ENCODE measurements at places on chromosomes 5 and 9. TPM values are rescaled to one million over a fixed set of nuclear protein-coding genes. Genes with fewer than 3 reads are reported as not detected.

SLC46A2 gene
- total RNA-seq = 0.64 TPM

DNA sequence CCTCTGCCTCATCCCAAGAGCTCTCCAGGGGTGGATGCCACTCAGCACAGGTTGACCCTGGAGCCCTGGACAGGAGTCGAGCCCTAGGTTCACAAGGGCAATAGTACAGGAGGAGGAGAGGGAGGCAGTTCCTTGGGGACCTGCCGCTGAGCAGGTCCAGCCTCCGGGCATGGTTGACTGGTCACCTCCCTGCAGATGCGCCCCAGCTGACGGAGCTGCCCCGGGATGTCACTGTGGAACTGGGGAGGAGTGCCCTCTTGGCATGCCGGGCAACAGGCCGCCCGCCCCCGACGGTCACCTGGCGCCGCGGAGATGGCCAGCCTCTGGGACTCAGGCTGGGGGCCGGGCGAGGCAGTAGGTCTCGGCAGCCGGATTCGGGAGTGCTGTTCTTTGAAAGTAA, 53.7 kb downstream of the HMCN2 start:
- DNase-seq = no peak

DNA sequence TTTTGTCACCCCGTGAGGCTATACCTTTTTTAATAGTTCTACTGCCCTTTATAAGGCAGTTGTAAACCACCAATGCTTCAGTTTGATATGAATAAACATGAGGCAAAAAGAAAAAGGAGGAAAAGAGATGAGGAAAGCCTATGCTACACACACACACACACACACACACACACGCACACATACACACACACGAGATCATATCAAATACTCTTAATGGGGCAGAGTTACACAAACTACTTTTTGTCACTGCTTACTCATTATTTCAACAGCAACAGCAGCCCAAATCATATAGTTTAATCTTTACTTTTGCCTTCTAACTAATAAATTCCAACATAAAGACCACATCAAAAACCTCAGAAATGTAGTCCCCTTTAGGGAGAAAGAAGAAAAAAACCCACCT, 116.8 kb upstream of the PAM start:
- DNase-seq = no peak

DNA sequence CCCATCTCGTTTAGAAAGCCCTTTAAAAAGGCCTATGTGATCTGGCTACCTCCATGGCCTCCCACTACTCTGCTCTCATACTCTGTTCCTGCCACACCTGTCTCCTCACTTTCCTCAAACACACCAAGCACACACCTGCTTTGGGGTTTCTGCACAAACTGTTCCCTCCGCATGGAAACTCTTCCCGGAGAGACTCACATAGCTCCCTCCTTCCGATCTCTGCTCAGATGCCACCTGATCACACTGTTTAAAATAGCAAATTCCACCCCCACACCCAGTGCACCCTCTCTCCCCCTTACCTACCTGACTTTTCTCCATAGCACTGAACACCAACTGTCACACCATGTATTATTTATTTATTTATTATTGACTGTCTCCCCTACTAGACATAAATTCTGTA, 84.0 kb upstream of the NR4A3 start:
- no peak for DNase-seq

DNA sequence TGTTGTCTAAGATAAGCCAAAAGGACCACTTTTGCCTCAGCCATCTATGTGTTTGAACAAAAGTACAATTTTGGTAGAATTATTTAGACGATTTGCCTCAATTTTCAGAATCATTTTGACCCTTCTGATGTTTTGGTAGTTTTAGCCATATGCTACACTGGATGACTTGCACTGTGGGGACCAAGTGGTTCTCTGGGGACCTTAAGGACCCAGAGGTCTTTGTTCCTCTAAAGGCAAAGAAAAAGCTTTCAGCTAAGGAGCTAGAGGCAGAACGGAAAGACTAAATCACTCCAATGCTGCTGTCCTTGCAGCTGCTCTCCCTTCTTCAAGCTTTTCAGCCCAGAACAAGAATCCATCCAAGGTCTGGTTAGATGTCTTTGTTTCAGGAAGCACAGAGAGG, 51.0 kb upstream of the APC start:
- DNase-seq = no peak

DNA sequence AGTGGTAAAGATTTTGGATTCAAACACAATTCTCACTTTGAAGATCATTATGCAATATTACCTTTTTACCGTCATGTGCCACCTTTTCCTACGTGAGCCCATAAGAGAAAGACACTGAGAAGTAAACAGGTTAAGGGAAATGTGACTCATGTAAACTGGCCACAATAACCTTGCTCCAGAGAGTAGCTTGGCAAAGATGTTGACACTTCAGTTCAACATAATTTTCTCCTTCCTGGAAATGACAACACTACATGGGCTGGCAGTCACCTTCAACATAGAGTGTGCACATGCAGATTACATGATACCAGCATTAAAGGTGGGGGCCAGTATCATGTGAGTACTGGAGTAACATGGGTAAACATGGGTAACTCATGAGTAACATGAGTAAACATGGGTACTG, 141.9 kb downstream of the CDK5RAP2 start:
- no peak for DNase-seq

- no peak for DNase-seq
These were observed 66.0 kb upstream of the KLF9 start for GRCh38 chr9:70480405-70480980.

All from natural killer cell (primary cell).